ENCODE measurements at places on chromosomes 13 and 19.

GRCh38 chr13:43357564-43357963 is 334.2 kb downstream of the DNAJC15 start:
- DNase-seq: no peak

DNA sequence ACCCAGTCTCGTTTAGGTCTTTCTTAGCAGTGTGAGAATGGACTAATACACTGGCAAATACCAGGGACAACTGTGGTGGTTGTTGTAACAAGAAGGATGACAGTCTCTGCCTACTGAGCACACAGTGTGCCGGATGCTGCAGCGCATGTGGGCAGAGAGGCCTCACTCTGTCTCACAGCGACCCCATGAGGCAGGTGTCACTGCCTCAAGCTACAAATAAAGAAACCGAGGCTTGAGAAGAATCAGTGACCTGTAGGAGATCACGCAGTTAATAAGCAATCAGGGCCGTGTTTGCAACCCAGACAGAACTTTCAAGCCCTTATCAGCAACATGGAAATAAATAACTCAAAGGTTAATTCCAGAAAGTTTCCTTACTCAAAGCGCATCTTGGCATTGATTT is 40.5 kb upstream of the GAS6 start:
- DNase-seq: peak; percentile 16

DNA sequence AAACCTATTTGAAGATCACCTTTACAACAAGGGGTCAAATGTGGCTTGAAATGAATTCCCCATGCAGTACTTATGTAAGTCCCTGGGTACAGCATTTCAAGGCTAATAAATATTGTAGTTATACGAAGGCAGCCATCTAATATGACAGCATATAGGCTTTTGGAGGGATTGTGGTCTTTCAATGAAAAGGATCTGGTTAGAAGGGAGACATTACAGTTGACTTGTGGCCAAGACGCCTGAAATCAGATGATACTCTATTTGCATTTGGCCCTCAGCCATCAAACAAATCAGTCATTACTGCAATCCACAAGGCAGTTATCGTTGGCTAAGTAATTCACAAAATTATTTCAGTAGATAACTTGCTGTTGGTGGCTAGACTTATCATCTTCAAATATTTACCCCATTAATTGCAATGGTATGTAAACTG is 242.7 kb downstream of the DCLK1 start:
- no peak for DNase-seq

- no peak for DNase-seq
Observed at GRCh38 chr19:18185538-18185937, 7.5 kb upstream of the MPV17L2 start.

- DNase-seq: no peak
Observed at GRCh38 chr13:110156301-110157049, 150.5 kb downstream of the COL4A1 start.

DNA sequence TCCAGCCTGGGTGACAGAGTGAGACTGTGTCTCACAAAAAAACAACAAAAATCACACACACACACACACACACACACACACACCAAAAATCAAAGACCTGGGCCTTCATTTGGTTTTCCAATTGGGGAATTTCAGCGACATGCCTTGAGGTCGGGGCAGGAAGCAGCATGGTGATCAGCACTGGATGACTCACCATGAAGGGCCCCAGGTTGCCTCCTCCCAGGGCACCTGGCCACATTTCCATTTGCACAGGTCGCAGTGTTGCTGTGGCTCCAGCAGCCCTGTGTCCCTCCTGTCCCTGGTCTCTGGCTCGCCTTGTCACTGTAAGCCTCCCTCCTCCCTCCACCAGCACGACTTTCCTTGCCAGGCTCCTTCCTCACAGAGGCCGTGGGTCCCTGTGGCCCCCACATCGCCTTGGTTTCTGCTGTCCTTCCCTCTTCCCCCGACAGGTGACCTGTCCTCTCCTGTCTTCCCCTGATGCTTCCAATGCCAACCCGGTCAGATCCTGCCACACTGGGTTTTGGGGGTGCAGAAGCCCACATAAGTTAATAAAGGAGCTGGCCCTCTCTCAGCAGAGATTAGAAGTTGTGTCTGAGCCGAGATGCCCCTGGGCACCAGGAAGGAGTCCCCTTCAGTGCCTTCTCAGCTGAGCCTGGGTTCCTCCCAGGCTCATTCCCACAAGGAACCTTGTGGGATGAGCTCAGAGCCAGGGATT is 66.7 kb downstream of the GPR12 start:
- no peak for DNase-seq

DNA sequence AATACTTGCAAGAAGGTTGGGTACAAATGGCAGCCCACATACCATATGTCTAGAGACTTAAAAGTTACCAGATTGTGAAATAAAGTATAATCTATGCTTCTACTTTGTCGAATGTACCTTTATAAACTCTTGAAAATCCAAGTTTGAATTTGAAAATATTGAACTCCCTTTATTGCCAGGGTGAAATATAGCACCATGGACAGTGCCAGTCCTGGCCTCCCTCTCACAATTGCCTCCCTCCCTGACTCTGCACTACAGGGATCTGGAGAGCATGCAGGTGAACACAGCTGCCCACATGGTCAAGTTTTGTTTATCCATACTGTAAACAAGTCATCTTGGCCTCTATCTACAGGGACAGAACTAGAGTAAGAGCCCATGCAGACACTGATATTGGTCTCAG is 394.1 kb upstream of the SLITRK6 start:
- no peak for DNase-seq

- no peak for DNase-seq
Observed at GRCh38 chr13:78655906-78656305, 3.0 kb downstream of the OBI1 start.

DNA sequence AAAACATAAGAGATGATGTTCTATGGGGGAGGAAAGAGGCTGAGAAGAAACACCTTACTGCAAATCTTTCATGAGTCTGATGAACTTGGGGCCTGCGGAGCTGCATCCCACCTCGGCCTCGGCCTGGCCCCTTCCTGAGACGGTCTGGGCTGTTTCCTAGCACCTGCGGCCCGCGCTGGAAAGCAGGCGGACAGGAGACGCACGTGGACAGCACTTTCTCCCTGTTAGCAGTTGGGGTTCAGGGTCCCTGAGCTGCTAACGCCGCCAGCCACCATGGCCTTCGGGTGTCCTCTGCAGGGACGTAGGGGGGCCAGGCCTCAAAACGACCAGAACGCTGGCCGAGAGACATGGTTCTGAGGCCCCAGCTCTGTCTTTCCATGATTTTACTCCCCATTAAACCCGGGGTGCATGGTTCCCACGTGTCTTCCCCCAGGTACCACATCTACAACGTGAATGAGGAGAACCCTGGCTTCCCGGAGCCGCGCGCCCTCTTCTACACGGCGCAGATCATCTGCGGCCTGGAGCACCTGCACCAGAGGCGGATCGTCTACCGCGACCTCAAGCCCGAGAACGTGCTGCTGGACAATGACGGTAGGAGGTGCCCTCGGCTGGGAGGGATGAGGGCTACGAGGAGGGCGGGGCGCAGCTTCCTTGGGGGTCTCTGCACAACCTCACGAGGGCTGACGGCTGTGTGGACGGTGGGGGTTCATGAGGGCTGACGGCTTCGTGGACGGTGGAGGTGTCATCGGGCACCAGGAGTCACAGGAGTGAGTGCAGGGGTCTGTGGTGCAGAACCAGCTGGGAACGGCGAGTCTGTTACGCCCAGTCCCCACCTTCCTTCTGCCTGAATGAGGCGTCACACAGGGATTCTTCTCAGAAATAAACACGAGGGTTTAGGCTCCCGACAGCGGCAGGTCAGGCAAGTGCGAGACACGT is 4.3 kb downstream of the GRK1 start:
- no peak for DNase-seq

DNA sequence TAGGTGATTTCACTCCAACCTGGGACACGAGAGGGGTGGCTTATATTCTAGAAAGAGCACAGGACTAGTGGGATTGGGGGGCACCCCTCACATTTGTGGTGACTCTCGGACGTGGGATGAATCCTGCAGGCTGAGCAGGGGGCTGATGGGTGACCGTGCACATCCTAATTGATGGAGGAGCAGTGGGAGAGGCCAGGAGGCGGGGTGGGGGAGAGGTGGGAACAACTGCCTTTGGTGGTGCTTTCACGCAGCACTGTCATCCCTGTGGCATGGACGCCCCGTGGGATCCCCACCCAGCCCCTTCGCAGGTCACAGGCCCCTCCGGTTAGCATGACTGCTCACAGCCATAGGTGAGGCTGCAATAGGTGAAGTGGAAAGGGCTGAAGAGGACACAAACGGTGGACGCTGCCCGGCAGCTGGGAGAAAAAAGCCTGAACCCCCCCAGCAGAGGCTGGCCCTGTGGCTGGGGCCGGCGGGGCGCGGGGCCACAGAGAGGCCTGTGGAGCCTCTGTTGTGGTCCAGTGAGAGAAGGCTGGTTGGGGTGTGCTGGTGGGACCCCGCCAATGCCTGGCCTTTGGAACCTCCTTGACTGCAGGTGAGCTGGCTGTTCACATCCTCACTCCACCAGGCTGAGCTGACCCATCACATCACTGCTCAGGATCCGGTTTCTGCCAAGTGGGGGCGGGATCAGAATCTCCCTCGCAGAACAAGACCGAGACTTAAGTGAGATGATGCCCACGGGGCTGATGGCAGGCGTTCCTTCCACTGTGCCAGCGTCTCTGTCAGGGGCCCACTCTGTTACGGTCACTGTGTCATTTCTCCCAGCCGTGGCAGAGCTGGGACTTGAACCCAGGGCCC is 325.4 kb downstream of the TEX29 start:
- DNase-seq: no peak

- no peak for DNase-seq
Observed at GRCh38 chr19:38978326-38978689, 2.8 kb upstream of the FBXO17 start.

GRCh38 chr19:7415163-7415856 is 66.6 kb downstream of the ARHGEF18 start:
- no peak for DNase-seq

DNA sequence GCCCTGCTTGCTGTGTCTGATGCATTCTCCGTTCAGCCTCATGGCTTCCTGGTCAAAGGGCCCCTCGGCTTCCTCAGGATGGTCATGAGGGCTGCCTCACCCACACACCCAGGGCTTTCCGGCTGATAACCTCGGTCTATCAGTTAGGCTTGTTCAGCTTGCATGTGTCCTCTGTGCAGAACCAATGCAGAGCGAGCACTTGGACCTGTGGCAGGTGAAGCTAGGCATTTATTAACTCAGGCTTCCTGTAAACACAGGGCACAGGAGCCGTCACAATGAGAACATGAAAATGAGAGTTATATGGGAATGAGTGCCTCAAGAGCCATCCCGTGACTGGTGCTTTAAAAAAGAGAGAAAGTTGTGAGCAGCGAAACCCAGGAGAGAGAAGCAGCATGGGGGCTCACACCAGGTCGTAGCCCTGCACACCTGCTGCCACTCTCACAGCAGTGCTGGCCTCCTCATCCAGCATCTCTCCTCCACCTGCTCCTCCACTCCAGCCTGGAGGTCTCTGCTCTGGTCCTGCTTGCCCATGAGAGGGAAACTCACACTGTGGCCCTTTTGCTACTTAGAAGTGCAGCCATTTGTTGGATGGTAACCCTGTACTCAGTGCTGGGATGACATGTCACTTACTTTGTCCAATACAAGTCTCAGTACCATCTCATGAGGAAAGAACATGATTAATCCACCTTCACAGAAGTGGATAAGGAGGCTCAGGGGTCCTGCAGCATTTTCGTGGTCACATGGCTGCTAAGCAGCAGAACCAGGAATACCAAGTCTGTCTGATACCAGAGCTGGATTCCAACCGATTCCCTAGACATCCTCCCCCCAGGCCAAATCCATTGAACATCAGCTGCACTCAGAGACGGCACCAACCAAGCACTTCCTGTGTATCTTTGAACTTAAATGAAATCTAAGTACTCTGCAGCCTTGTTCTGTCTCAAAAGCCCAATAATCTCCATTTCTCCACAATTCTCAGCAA is 50.5 kb upstream of the IRS2 start:
- no peak for DNase-seq

DNA sequence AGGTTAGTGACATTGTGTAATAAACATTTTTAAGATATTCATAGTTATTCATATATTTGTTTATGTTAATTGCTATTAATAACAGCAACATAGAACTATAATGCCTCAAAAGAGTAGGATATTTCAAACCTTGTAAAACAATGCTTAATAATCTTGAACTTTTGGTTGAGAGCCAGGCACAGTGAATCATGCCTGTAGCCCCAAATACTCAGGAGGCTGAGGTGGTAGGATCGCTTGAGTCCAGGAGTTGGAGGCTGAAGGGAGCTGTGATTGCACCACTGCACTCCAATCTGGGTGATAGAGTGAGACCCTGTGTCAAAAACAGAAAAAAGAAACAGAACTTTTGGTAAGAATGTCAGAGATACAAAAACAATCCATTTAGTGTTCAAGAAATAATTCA is 213.9 kb upstream of the SLITRK1 start:
- DNase-seq: no peak

DNA sequence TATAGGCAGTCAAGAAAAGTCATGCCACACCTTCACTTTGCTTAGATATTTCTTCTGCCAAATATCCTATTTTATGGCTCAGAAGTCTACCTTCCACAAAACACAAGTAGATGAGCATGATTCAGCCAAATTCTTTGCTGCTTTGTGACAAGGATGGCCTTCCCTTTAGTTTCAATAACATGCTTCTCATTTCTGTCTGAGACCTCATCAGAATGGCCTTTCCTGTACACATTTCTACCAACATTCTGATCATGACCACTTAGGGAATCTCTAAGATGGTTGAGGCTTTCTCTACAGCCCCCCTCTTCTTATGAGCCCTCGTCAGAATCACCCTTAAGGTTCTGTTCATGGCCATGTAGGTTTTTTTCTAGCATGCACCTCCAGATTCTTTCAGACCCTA is 96.2 kb downstream of the COL4A2 start:
- DNase-seq: no peak

- DNase-seq: peak; percentile 12
Observed at GRCh38 chr19:40523322-40524047, 53.2 kb upstream of the SHKBP1 start.

- no peak for DNase-seq
Observed at GRCh38 chr19:47005164-47005641, 14.4 kb upstream of the NPAS1 start.

DNA sequence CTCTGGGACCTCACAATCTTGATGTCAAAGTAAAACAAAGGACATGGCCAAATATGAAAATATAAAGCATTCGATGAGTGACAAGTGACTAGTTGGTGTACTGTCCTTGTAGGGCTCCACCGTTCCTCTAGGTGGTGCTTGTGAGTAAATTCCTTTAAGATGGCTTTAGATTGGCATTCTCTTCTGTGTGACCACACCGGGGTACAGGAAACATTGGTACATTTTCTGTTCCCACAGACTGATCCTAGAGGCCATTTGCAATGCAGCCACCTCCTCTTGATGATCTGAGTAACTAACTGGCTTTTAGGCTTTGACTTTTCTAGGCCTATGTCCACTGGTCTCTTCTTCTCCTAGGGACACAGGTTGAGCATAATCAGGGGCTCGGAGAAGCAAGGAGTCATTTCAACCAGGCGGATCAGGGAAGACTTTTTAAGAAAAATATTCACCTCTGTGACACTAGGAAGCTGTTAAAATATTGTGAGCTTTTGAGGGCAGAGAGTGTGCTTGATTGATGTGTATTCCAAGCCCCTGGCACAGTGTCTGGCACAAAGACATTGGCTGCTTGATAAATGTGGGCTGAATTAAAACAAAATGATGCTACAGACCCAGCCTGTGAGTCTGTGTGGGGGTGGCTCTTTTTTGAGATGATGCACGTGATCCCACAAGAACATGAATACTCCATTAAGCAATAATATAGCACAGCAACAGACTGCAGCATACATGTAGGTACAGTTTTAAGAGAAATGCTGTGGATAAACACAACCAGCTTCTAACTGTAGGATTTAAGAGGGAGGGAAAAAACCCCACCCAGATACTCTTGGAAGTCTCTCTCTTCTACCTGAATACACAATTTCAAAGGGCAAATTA is 21.0 kb downstream of the EPSTI1 start:
- DNase-seq: no peak

- no peak for DNase-seq
Observed at GRCh38 chr13:42807241-42807640, 25.9 kb downstream of the FAM216B start.

Data from T follicular helper cell (primary cell).